ENCODE measurements at places on chromosomes 16 and 17.

- DNase-seq = no peak
These were observed 47.2 kb upstream of the GSE1 start for GRCh38 chr16:85565801-85566526.

- DNase-seq = no peak
These were observed 42.9 kb upstream of the PMFBP1 start for GRCh38 chr16:72214821-72215220.

GRCh38 chr16:25868706-25869370 is 177.1 kb downstream of the HS3ST4 start:
- DNase-seq = no peak

- DNase-seq = no peak
These were observed 10.3 kb upstream of the MLYCD start for GRCh38 chr16:83888672-83889044.

GRCh38 chr16:10871157-10871991 is 5.6 kb upstream of the CIITA start:
- peak; percentile 40 for DNase-seq

- DNase-seq = no peak
These were observed 838 bp upstream of the TMEM97 start for GRCh38 chr17:28317966-28318758.

DNA sequence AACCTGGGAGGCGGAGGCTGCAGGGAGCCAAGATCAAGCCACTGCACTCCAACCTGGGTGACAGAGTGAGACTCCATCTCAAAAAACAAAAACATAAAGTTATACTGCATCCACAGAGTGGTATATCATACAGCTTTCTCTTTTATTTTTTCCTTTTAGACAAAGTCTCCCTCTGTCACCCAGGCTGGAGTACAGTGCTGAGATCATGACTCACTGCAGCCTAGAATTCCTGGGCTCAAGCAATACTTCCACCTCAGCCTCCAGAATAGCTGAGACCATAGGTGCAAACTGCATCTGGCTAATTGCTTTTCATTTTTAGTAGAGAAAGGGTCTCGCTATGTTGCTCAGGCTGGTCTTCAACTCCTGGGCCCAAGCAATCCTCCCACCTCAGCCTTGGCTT is 10.0 kb upstream of the COPRS start:
- no peak for DNase-seq

DNA sequence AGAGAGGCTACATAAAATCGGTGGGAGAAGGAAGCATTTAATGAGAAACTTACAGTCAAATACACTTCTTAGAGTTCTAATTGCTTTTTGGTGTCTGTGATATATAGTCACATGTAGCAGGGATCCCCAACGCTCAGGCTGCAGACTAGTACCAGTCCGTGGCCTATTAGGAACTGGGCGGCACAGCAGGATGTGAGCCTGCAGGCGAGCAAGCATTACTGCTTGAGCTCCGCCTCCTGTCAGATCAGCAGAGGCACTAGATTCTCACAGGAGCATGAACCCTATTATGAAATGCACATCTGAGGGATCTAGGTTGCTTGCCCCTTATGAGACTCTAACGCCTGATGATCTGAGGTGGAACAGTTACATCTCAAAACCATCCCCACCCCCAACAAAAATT is 158.5 kb downstream of the TANC2 start:
- DNase-seq = no peak

DNA sequence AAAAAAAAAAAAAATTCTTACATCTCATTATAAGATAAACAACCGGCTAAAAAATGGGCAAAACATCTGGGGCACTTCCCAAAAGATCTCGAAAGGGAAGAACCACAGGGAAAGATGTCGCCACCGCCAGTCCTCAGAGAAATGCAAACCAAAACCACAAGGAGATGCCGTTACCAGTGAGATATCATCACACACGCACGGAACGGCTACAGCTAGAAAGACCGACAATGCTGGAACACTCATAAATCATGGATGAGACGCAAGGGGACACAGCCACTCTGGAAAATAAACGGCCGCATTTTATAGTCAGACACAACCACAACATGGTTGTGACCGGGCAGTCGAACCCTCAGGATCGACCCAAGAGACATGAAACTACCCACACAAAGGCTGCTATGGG is 24.5 kb downstream of the WDR45B start:
- DNase-seq = no peak

- DNase-seq = no peak
These were observed 24.7 kb upstream of the KRT20 start for GRCh38 chr17:40909755-40910154.

DNA sequence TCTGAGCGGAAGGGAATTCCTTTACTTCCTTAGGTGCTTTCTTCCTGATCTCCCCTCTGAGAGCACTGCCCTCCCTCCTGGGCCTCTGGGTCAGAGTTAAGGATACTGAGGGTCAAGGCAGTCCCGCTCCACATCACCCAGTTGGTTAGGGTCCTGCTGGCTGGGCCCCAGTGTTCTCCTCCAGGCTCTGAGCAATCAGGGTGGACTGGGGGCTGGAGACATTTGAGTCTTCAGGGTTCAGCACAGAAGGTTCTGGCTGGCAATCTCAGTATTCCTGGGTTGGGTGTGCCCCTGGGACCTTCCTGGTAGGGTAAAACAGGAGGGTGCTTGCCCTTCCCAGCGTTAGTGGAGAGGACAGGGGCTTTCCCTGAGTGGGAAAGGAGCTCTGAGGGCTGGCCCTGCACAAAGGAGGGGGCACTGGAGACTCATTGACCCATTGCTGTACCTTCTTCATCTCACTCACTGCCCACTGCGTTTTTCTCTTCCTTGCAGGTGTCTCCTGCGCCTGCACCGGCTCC is 448 bp downstream of the MT1M start:
- no peak for DNase-seq

DNA sequence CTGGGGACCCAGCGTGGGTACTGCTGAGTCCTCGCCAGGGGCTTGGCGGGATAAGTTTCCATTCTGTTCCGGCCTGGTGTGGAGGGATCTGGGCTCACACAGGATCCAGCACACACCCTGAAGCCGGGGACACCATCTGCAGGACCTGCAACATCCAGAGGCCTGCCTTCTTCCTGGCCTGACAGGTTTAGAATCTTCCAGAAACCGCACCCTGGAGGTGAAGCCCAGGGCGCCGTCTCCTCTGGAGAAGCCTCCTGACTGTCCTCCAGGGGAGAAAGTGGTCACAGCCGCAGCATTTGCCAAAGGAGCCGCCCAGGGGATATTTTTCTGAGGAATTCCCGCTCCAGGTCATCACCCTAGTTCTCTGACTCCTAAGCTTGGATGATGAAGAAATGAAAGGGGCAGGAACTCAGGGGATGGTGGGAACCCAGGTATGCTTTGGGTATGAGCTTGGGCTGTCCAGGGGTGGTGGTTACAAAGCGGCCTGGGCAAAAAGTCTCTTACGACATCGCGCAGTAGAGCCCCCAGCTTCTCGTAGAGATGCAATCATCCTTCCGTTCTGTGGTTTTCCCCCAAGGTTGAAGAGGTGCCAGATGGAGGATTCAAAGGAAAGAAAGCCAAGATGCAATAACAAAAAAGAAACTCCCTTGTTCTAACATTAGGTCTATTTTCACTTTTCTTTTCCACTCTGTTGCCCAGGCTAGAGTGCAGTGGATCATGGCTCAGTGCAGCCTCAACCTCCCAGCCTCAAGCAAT is 9.1 kb upstream of the CRISPLD2 start:
- DNase-seq = peak; percentile 53

DNA sequence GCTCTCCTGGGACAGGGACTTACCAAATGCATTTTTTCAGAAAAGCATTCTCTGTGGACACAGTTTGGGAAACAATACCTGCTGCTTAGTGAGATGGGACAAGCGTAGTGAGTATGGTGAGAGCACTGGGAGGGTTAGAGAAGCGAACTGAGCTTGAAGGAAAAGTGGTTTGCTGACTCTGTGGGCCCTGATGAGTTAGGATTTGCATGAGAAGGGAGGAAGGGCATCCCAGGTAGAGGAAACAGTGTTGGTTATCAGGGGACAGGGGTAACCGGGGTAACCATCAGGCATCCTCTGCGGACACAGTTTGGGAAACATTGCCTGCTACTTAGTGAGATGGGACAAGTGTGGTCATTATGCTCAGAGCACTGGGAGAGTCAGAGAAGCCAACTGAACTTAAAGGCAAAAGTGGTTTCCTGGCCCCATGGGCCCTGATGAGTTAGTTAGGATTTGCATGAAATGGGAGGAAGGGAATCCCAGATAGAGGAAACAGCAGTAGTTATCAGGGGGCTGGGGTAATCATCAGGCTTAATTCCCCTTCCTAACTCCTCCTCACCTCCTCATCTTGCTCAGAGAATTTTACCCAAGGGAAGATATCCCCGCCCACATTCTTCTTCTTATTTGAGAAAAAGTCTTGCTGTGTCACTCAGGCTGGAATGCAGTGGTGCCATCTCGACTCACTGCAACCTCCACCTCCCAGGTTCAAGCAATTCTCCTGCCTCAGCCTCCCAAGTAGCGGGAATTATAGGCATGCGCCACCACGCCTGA is 319.3 kb downstream of the RBFOX1 start:
- DNase-seq = no peak

DNA sequence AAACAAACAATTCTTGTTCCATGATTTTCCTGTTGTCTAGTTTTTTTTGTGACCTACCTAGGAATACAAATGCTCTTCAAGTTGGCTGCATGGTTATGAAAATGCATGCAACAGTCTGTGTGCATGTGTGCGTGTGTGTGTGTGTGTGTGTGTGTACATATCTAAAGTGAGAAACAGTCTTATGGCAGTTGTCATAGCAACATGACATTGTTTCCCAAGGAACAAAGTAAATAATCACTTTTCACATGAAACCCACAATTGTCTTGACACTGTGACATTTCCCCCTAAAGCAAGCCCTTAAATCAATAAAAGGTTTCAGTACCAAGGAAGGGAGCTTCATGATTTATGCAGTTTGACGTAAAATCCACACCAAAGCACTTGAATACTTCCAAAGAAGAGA is 758.4 kb downstream of the CDH8 start:
- no peak for DNase-seq

- DNase-seq = no peak
These were observed 12.9 kb downstream of the PLK1 start for GRCh38 chr16:23691483-23692189.

DNA sequence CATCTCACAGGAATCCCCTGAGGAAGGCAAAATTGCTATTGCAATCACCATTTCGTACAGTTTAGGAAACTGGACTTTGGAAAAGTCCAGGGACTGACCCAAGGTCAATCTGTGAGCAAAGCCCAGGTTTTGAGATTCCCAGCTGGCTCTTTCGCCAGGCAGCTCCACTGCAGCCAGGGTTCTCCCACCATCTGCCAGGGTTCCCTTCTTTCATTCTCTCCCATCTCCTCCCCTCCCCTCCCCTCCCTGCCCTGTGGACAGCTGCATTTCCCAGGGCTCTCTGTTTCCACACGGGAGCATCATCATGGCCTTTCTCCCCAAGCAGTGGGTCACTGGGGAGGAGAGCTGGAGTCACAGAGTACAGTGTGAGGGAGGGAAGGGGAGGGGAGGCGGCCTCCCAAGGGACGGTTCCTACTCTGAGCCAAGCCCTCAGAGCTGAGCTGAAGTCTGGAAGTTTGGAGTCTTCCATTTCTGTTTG is 11.9 kb upstream of the GSDMA start:
- no peak for DNase-seq

DNA sequence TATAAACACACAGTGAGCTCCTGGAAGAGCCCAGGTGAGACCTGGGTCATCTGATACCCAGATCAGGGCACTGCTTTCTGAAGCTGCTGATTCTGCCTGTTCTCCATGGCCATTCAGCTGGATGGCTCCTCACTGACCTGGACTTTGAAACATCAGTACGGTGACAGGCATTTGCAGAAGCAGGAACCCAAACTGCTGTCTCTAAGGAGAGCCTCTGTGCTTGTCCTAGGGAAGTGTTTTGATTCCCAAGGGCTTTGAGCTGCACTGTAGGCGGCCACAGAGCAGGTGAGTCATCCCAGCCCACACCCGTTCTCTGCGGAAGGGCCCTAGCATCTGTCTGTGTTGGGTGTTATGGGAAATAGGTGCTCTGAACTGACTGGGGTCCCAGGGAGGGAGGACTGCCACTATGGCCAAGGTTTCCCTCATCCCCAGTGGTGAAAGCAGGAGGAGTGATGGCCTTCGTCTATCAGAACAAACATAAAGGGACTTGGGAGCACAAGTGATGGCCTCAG is 60.7 kb upstream of the ADCY9 start:
- no peak for DNase-seq

DNA sequence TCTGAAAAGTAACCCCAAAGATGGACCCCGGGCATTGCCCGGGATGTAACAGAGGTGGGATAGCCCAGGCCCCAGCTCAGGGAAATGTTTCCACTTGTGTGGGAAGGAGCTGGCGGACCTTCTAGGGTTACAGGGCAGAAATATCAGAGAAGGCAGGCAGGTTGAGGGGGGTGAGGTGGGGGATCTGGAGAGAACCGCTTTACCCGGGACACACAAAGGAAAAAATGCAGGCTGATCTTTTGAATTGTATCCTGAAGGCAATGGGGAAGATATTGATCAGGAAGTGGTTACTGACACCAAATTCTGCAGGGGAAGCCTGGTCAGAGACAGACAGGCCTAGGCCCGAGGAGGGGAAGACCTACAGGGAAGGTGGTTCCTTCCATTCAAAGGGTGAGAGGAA is 3.5 kb downstream of the SLC47A1 start:
- no peak for DNase-seq

DNA sequence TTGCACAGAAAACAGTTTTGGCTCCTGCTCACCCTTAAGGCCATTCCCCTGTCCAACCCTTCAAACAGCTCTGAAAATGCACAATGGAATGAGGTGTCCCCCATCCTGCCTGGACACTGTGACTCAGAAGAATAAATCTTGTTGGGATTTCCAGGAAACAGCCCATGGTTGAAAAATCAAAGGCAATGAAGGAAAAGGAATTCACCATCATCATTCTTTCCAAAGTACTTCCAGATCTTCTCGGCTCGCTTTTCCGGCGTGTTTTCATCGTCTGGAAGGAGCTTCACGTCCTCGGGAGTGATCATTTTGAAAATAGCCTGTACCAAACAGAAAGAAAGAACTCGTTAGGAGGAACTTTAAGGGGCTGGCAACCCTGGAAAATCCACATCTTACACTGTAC is 4.3 kb downstream of the RCVRN start:
- peak; percentile 75 for DNase-seq

DNA sequence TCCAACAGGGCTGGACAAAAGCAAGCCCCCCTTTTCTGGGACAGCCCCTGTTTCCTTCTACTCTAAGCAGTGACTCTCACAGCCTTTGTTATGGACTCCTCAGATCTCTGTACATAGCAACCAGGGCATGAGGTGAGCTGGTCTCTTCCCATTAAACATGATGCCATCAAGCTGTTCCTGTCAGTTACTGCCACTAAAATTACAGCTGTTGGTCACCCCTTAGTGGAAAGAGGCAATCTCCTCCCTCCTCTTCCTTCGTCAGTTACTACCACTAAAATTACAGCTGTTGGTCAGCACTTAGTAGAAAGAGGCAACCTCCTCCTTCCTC is 95.2 kb upstream of the SMIM36 start:
- DNase-seq = no peak

- DNase-seq = no peak
These were observed 80.4 kb upstream of the ERCC4 start for GRCh38 chr16:13839577-13839976.

DNA sequence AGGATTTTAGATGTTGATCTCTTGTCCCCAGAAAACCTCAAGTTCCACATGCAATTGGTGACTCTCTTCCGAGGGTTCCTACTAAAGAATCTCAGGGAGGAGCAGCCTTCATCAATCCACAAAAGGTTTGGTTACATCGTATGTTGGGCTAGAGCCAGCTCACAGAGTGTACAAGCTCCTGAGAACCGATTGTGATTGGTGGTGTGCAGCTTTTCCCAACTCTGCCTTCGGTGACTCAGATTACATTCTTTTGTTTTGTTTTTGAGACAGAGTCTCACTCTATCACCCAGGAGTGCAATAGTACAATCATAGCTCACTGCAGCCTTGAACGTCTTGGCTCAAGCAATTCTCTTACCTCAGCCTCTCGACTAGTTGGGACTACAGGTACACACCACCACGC is 172.4 kb downstream of the PMP22 start:
- no peak for DNase-seq

Data from fibroblast of skin of left biceps (primary cell).